ENCODE measurements at places on chromosomes 11 and 22.

- DNase-seq = peak; percentile 73
Observed at GRCh38 chr11:66728693-66729385, at the start of gene SPTBN2. Gene SPTBN2 (minus strand): TSS chr11:66729216. CDS start chr11:66721240, 7,976 bp downstream.

- DNase-seq = no peak
Observed at GRCh38 chr11:35146074-35146521, 7.1 kb downstream of the CD44 start.

DNA sequence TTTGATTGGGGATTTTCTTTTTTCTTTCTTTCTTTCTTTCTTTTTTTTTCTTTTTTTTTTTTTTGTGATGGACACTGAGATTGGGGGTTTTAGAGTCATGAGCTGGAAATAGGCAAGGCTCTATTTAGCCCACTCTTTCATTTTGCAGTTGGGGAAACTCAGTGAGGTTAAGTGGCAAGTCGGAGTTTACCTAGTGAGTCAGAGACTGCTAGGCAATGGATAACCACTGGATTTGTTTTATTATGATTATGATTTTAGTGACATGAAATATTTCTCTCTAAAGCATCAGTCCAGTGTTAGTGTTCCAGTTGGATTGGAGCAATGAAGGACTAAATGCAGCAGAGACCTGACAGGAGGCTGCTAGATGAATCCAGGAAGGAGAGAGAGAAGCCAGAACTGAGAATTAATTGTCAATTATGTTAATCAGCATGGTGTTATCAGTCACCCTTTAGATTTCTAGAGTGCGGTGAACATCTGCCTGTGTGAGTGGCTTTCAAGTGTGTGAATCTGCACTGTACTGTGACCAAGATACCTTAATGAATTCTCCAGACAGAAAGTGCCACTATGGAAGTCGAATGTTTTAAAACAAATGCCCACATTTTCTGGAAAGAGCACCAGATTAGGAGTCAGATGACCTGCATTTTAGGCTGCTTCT, 10.9 kb downstream of the BMAL1 start:
- DNase-seq = no peak

DNA sequence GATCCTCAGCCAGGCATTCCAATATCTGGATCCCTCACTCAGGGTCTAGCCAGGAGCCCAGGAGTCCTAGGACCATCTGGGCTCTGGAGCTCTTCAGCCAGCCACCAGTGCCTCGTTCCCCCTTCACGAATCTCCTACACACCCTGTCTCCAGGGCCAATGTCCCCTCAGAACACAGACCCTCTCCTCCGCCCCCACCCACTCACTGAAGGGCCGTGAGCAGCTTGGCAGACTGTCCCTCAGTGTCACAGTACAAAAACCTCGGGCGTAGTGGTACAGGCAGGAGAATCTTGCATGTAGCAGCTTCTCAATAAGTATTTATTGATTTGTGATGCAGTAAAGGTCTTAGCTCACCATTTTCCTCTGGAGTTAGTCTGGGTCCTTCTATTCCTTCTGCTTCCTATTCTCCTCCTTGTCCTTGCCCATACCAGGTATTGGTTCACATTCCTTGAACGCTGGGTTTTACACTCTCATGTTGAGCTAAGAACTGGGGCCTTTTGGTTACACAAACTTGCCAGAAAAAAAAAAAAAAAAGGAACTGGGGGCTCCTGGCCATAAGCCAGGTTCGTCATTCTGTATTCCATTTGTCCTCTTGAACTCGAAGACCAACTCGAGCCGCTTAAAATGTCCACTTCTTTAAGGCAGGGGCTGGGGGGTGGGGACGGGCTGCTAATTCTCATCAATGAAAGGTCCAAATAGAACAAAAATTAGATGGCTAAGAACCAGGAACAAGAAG, 2.3 kb downstream of the CXCR5 start:
- no peak for DNase-seq

DNA sequence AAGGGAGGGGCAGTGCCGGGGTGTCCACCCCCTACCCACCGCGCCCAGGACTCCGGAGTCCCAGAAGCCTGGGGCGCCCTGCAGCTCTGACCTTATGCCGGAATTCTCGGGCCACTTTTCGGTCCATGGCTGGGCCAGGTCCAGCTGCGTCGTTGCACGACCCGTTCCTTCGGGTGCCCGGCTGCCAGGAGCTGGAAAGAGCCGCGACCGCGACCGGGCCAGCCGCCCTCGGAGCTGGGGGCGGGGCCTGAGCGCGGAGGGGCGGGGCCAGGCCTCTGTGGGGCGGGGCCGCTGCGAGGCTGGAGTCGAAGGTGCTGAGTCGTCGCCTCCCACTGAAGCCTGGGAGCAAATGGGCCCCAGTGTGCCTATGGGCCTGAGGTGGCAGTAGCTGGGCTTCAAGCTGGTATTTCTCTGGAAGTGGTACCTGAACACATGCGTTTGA, at the start of gene USH1C:
TSS of gene USH1C (minus strand) at position 236 of the 442 bp plus-strand sequence. CDS start at position 127, 109 bp downstream.
- no peak for DNase-seq
